ENCODE measurements at places on chromosomes 7 and 10.

DNA sequence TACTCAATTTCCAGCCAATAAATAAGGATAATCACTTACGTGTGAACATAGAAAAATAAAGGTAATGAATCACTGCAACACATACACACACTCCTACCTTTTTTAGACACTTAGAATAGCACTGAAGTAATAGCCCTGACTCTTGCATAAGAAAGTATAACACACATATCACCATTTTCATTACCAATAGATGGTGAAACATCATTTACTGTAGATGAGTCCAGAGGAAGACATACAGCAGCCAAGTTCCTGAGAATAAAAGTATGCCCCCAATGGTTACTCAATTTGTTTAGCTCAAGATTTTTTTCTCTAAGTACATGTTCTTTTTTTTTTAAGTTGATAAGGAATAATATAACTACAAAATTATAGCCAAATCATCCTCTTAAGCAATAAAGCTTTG, 316.3 kb downstream of the PARD3 start:
- DNase-seq, result no peak

- peak; percentile 79 for DNase-seq
Measured at GRCh38 chr7:98168181-98168903, 42.9 kb upstream of the BHLHA15 start.

- DNase-seq, result no peak
Measured at GRCh38 chr10:19795684-19796083, 20.5 kb upstream of the PLXDC2 start.

DNA sequence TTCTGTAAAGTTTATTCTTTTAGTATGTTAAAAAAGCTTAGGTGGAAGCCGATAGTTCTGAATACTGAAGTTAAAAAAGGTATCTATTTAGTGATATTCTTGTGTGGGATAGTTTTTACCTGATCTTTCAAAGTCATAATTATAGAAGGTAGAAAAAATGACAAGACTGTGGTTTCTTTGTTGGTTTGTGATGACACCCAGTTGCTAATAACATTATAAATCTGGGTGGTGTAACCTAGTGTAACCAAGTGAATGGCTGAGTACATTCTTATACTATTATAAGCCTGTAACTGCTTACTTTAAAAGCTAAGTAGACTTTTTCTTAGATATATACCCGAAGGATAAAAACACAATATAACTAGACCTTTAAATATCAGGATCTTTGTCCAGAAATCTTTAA, 2.3 kb downstream of the CDK13 start:
- no peak for DNase-seq

DNA sequence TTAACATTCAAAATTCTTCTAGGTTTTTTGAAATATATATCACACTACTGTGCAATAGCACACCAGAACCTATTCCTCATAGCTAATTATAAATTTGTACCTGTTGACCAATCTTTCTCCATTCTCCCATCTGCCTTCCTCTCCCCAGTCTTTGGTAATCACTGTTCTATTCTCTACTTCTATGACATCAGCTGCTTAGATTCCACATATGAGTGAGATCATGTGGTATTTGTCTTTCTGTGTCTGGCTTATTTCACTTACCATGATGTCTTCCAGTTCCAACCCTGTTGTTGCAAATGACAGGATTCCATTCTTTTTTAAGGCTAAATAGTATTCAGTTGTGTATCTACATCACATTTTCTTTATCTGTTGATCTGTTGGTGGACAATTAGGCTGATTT, 54.4 kb upstream of the CCDC6 start:
- no peak for DNase-seq

- no peak for DNase-seq
Measured at GRCh38 chr10:65130162-65130758, 1609.1 kb downstream of the REEP3 start.

DNA sequence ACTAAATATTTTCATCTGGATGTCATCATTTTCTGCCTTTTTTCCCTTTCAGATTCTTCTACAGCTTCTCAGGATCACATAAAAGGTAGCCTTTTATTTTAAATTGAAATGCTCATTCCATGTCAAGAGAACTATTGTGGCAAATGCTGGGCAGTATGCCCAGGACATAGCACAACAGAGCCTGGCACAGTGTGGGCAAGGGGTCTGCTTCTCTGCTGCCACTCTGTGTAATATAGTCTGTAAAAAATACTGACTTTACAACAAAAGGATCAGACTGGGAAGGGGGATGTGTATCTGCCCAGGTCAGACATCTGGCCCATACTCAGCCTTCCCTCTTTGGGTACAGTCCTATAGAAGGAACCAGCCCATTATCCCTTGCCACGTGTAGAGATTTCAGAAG, 62.7 kb downstream of the CUZD1 start:
- no peak for DNase-seq

- no peak for DNase-seq
Measured at GRCh38 chr7:68313806-68314205, 1284.5 kb upstream of the AUTS2 start.

GRCh38 chr10:90856964-90857634, 740 bp downstream of the HTR7 start:
- no peak for DNase-seq

DNA sequence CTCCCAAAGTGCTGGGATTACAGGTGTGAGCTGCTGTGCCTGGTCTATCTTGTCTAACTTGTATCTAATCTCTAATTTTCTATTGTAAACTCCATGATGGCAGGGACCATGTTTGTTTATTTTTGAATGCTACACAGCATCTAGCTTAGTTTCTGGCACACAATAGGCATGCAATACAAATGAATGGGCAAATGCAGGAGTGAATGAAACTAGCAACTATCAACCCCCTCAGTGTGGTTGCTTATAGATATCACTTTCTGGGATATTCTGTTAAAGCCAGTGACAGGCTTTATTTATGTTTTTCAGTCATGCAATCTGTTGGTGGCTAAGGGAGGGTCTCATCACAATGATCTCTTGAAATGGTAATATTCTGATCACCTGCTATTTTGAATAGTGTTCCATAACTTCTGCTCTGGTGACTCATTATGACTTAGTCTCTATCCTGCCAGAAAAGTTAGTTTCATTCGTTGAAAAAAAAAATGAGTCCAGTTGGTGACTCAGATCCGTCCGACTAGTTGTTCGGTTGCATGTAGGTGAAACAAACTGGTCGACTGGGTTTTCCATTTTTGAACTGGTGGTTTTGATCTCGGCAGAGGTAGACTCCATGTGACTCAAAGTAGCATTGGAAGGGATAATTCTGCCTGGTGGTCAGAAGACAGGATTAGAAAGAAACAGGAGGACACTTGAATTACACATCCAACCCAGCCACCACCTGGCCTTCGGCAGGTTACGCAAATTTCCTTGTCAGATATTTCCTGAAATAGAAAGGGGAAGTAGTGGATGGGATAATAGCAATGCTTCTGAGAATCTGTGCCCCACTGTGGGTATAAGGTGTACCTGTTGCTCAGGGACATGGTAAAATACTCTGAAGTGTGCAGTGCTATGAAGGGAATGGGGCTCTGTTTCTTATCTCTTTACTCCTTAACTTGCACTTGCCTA, 76.8 kb downstream of the GATA3 start:
- DNase-seq, result no peak

DNA sequence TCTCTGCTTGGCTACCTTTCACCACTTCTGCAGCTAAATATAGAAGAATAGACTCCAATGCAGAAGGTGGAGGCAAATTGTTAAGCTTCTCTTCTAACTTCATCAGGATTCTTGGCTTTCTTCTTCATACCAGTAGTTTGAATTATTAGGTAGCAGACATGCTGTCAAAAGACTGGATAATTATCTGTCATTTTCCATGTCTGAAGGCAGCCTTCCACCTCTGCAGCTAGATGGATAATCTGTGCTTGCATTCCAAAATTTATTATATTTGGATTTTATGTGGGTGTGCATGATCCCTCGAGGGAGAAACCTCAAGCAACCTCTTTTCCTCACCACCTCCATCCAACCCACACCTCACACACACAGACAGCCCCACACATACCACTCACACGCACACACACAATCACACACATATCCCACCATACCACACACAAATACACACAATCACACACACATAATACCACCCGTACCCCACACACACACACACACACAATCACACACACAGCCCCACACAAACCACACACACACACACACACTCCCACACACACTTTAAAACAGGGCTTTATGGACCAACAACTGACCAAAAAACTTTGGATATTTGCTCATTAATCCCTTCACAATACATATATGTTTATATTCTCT, 145.0 kb downstream of the C7orf25 start:
- no peak for DNase-seq

DNA sequence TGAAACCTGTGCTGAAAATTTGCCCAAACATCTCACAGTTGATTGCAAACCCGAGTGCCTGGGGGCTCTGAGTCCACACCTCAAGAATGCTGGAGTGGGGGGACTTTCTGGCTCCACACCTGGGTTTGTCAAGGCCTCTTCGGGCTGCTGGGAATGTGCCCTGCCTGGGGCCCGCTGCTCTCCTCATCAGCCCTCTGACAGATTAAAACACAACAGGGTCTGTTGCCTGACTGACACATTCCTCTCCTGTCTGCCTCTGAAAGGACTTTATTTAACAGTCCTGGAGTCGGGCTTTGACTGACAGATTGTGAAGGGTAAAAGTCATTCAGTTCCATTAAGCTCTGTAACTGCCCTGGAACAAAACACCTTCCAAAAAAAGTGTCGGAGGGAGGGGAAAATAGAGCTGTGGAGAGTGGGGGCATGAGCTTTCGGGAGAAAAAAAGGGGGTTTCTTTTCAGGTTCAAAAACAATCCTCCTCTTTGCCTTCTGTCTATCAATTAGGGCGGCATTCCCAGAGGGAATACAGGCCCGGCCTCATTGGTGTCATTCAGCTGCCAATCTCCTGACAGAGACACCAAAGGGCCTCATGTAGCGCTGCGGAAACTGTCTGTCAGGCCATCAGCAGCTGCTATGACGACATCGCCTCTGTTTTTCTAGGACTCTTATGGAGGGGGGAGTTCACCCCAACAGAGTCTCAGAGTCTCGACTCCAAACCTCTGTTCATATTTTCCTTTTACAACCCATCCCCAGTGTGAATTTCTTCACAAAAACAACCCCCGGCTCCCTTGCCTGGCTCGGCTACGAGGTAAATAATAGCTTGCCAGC, 398.8 kb upstream of the NFE2L3 start:
- DNase-seq, result no peak

- peak; percentile 17 for DNase-seq
Measured at GRCh38 chr7:23938937-23939552, 229.0 kb downstream of the STK31 start.

DNA sequence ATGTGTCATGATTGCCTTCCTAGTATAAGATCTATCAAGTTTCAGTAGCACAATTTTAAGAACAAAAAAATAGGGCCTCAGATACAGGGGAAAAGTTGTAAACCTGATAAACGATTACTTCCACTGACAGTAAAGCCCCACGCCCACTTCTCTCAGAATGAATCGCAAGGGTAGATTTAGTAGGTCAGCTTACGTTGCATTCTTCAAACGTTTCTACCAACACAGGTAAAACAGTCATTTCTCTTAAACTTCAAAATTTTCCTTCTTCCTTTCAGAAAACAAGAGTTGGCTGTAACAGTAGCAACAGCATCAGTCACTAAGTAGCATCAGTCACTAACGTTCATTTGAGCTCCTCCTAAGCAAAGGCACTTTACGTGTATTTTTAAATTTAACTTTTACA, 221.5 kb downstream of the ADAM12 start:
- no peak for DNase-seq

- DNase-seq, result no peak
Measured at GRCh38 chr7:75916259-75916658, 1.3 kb downstream of the POR start.

- no peak for DNase-seq
Measured at GRCh38 chr7:17942231-17942630, 1.9 kb upstream of the SNX13 start.

GRCh38 chr10:8133146-8133545, 78.7 kb downstream of the GATA3 start:
- DNase-seq, result no peak

DNA sequence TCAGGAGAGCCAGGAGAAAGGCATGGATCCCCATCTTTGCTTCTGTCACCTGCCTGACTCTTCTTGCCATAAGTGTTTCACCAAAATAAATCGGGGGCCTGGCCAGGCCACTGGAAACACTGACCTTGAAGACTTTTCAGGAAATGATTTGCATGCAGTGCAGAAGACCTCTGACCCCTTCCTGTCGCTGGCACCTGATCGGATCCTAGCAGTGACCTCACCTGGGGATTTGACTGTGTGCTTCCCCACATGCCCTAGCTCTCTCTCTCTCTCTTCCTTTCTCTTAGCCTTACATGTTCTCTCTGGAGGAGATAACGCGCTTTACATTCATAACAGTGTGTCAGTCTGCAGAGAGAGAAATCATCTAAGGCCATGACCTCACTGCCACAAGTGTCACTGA, 243.0 kb downstream of the PRPF18 start:
- DNase-seq, result no peak

- no peak for DNase-seq
Measured at GRCh38 chr10:16986406-16987205, 143.0 kb downstream of the CUBN start.

- no peak for DNase-seq
Measured at GRCh38 chr10:114385557-114385956, 18.7 kb downstream of the AFAP1L2 start.

DNA sequence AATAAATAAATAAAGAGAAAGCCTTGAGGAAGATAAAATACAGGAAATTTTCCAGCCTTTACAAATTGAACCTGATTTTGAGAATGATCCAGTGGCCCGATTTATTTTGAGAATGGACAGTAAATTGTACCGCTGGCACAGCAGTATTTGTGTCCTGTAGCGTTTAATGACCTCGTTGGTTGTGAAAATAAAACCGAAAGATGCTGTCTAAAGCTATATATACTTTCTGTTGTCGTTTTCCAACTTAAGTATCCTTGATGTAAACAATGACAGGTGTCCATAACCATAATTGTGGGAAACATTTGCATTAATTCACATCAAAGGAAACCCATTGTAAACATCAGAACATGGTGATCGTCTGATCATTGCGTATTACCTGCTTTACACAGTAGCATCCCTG, 38.8 kb downstream of the TBXAS1 start:
- no peak for DNase-seq

- DNase-seq, result no peak
Measured at GRCh38 chr7:86889501-86889900, 170.0 kb downstream of the ELAPOR2 start.

GRCh38 chr7:1569440-1569832, 396 bp downstream of the PSMG3 start:
- DNase-seq, result no peak

- no peak for DNase-seq
Measured at GRCh38 chr7:105677817-105678573, 96.7 kb upstream of the EFCAB10 start.

All from NCI-H2107 (cell line).